ENCODE measurements at places on chromosomes 5 and 9.

- DNase-seq = no peak
Measured at GRCh38 chr9:35338561-35339274, 151.2 kb upstream of the RUSC2 start.

GRCh38 chr5:35819026-35819425 is 37.7 kb upstream of the IL7R start:
- DNase-seq = no peak

GRCh38 chr5:165887147-165887546 is 2381.7 kb downstream of the MAT2B start:
- DNase-seq = no peak

DNA sequence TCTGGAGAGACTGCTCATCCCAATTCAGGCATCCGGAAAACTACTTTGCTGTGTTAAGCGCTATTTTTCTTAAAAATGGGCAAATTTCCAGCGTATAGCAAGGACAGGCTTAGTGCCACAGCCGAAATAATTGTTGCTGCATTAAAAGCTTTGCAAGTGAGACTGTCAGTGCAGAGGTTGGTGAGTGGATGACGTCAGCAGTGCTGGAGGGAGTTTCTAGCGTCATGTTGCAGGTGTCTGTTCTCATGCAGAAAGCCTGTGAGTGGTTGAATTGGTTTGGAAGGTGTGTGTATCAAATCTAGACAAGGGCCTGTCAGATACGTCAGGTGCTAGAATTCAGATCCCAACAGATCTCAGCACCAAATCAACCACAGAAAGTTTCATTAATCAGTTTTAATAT is 204.4 kb downstream of the TRIO start:
- no peak for DNase-seq

DNA sequence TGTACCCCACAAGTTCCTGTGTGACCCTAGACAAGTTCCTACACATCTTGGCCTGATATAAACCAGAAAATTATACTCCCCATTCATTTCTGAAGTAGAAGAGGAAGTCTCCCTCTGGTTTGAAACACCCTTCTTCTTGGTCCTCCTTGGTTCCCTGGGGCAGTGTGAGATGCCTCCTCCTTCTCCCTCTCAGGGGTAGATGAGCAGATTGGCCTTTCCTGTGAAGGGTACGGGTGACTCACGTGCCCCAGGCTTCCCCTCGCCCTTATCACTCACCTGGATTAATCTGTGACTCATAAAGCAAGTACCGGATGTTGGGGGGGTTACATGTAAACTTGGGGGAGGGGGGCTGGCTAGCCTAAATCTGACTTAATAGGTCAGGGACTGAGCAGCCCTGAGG is 11.1 kb upstream of the AQP3 start:
- DNase-seq = no peak

All from omental fat pad (tissue), 4 donors.